ENCODE measurements at places on chromosomes 7 and 10. TPM values are rescaled to one million over a fixed set of nuclear protein-coding genes. Genes with fewer than 3 reads are reported as not detected.

ZCCHC24 gene
- total RNA-seq, result 40.7 TPM

SMURF1 gene
- 32.3 TPM for total RNA-seq

WNT16 gene
- total RNA-seq, result not detected

HABP2 gene
- not detected for total RNA-seq

TMEM176B gene
- not detected for total RNA-seq

- no peak for DNase-seq
- peaks cover 9% of the 10 kb centered on the region for H3K27me3 ChIP-seq
- H3K36me3 ChIP-seq, result no peaks in the 10 kb centered on the region
- H3K4me1 ChIP-seq, result no peaks in the 10 kb centered on the region
- H3K27ac ChIP-seq, result no peak overlapping the region
Observed at GRCh38 chr7:143958781-143959180, 4.1 kb downstream of the OR2F1 start.

DNA sequence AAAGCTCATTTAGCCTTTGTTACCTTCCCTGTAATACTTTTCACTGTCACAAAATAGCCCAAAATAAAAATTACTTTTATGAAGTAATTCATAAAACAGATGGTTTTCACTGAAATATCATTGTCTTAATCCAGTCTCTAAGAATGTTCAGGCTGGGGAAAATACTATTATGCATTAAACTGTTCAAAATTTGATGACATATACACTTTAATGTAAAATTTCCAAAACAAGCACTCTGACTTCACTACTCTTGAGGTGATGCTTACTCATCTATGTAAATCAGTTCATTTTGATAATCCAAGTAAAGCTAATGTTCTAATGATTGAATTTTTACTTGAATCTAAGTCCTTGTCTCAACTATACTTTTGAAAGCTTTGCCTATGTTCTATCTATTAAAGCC, 127.9 kb downstream of the KMT2C start:
- no peaks in the 10 kb centered on the region for H3K4me1 ChIP-seq
- no peaks in the 10 kb centered on the region for H3K27me3 ChIP-seq
- no peak for DNase-seq
- no peak overlapping the region for H3K27ac ChIP-seq
- H3K36me3 ChIP-seq, result peaks cover 4% of the 10 kb centered on the region

- H3K4me3 ChIP-seq, result no peak overlapping the region
- peak; percentile 59 for DNase-seq
- H3K36me3 ChIP-seq, result no peaks in the 10 kb centered on the region
Observed at GRCh38 chr10:48444861-48445841, 138.7 kb downstream of the MAPK8 start.

GRCh38 chr10:31700181-31700611, 228.4 kb downstream of the ARHGAP12 start:
- no peaks in the 10 kb centered on the region for H3K4me1 ChIP-seq
- H3K36me3 ChIP-seq, result no peaks in the 10 kb centered on the region
- no peak for DNase-seq

DNA sequence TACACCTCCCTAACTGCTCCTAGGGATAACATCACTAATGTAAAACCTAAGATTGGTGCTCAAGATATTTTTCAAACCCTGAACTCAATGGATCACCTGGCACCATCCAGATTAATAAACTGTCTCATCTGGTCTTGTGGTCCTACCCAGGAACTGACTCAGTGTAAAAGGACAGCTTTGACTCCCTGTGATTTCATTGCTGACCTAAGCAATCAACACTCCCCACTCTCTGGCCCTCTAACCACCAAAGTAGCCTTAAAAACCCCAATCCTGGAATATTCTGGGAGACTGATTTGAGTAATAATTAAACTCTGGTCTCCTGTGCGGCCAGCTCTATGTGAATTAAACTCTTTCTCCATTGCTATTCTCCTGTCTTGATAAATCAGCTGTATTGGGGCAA, 6.2 kb upstream of the USP54 start:
- peaks cover 31% of the 10 kb centered on the region for H3K4me1 ChIP-seq
- H3K27ac ChIP-seq, result 0 out of 2 replicates have a peak overlapping the region, but pooled peaks have one; percentile 0
- H3K4me3 ChIP-seq, result no peak overlapping the region
- H3K27me3 ChIP-seq, result no peaks in the 10 kb centered on the region
- peak; percentile 72 for DNase-seq

Measured in PC-3 (cell line).